ENCODE measurements at places on chromosomes 13 and 19.
A peak's percentile ranks its signal among the peaks of the same experiment; 100 is the strongest.

GRCh38 chr19:41452584-41453275 is 9.8 kb downstream of the ERICH4 start:
- DNase-seq = no peak

DNA sequence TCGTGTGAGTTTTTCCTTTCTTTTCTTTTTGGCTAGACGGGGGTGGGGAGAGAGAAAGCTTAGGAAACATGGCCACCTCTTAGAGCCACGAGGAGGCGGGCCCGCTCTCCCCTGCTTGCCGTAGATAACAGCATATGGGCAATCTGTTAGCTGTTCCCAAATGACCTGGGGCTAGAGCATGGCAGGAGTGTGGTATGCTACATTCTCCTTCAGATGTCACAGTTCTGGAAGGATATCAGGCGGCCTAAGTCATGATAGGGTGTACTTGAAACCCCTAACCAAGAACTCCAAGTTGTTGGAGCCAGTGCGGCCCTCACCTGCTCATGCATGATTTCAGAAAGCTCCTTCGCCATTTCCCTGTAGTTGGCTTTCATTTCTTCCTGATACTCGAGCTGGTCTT is 44.3 kb upstream of the SLC15A1 start:
- no peak for DNase-seq

DNA sequence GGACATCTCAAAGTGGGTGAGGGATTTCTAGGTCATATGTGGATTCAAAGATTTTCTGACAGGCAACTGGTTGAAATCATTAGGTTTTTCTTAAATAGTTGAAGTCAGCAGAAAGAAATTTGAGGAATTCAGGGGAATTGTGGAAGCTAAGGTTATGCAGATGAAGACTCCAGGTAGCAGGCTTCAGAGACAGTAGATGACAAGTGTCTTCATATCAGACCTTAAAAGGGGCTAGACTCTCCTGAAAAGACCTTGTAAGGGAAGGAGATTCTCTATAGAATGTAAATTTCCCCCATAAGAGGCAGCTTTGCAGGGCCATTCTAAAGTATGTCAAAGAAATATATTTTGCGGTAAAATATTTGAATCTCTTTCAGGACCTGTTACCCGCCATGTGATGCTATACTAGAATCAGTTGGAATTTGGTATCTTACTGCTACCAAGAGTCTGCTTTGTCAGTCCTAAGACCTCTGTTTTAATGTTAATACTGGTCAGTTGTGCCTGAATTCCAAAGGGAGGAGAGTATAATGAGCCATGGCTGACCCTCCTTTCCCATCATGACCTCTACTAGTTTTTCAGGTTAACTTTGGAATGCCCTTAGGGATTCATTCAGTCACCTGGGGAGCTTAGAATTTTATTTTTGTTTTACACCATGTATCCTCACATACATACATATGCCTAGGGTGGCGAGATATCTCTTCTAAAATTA is 1115.5 kb upstream of the SLC10A2 start:
- no peak for DNase-seq

DNA sequence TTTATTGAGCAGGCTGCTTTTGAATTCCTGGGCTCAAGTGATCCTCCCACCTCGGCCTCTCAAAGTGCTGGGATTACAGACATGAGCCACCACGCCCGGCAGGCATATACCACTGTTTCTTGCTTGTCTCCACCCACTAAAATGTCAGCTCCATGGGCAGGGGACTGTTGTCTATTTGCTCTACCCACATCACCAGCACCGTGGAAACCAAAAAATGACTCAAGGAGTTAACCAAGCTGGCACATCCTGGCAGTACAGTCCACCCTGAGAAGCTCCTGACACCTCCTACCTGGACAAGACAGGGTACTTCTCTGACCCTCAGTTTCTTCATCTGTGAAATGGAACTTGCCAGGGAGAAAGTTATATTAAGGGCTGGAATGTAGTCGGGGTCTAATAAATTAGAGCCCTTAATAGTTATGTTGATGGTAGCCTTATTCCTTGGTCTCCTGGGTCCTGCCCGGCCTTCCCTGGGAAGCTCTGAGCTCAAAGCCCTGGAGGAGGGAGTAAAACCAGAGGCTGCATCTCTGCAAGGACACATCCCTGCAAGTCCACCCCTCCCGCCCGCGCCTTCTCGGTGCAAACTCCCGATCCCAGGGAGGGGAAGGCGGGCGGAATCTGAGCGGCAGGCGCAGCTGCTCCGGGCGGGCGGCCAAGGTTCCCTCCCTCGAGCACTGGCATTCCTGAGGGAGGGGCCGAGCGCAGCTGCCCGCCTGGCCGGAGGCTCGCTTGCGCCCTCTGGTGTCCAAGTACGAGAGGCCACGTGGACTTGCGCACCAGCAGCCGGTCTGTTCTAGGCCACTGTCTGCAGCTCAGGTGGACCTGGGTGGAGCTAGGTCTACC is 14.1 kb downstream of the RDH8 start:
- DNase-seq = peak; percentile 94

DNA sequence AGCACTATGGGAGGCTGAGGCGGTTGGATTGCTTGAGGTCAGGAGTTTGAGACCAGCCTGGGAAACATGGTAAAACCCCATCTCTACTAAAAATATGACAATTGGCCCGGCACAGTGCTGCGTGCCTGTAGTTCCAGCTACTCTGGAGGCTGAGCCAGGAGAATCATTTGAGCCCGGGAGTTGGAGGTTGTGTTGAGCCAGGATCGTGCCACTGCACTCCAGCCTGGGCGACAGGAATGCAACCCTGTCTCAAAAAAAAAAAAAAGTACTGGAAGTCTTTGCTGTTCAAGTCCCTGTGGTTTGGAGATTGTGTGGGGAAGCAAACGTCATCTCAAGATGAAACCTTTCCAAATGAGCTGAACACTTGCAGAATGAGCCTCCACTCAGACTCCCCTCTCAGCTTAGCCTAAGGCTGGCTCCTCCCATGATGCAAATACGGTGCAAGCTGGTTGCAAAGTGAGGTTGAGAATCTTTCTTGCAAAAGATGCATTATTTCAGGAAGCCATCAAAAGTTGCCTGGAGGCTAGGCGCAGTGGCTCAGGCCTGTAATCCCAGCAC is 46.2 kb downstream of the MYO9B start:
- DNase-seq = no peak

- DNase-seq = no peak
These were observed 75.1 kb downstream of the URI1 start for GRCh38 chr19:30017172-30017571.

DNA sequence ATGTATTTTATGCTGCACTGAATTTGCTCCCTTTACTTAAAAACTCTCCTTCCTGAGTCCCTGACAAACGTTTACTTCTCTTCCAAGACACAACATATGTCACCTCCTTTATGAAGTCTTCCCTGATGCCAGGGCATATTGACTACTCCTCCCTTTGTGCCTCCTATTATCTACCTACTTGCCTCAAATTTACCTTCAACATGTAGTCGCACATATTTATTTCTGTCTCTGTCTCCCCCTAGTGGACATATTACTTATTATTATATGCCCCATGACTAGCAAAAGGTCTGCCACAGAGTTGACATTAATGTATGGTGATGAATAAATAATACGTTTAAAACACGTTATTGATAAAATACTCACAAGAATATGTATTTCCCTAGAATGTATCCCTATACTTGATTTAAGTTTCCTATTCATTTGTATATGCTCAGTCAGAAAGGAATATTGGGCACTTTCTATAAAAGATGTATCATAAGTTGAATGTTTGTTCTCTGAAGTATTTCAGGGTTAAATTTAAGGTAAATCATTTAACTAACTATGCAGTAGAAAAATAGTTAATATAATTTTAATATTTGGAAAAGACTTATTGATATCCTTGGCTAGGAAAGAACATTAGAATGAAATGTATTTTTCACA is 250.3 kb upstream of the ATXN8OS start:
- no peak for DNase-seq

DNA sequence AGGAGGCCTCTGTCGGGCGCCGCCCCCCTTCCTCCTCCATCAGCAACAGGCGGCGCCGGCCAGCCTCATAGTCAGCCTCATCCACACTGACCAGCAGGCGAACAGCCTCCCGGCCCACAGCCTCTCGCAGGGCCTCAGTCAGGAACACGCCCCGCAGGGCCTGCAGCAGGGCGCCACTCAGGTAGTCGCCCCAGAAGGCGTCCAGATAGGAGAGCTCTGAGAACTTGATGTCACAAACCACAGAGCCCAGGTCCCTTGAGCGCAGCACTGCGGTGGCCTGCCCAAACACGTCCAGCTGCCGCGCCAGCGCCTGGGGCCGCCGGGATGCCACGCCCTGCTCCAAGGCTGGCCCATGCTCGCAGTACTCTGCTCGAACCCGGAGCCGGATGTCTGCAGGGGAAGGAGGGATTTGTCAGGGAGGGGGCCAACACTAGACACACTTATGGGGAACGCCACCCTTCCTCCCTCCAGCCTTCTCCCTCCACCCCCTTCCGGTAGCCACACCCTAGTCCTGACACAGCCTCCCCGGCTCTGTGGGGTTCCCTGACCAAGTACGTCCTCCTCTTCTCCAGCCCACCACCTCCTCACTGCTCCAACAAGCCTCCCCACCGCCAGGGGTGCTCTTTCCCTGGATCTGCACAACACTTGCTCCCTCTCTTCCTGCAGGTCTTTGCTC is 17.9 kb downstream of the DEDD2 start:
- peak; percentile 94 for DNase-seq

Measured in spleen (tissue), 13 donors.